ENCODE measurements at places on chromosomes 5 and 9.

GRCh38 chr9:120925535-120926396, 830 bp downstream of the TRAF1 start:
- DNase-seq = no peak

DNA sequence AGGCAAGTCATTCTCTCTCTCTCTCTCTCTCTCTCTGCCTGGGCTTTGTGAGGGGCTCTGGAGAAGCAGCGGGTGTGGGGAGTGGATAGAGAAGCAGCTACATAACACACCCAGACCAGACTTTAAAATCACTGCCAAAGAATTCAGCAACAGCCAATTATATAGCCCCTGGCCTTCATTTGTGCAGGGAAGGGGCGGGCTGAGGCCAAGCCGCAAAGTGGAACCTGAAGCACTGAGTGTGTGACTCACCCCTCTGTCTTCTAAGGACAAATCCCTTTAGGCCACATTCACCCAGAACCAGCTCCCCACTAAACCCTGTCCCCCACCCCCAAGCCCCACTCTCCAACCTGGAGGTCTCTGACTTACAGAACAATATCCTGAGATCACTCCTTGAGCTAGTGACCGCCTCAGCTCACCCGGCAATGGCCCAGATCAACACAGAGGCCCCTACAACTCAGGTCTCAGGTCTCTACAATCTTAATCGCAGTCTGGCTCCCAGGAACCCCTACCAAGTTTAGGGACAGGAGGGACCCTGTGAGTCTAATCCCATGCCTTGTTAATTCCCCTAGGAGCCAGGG, 6.0 kb downstream of the B4GALT1 start:
- DNase-seq = peak; percentile 67

GRCh38 chr9:129814432-129815223, 9.3 kb downstream of the TOR1A start:
- DNase-seq = no peak

DNA sequence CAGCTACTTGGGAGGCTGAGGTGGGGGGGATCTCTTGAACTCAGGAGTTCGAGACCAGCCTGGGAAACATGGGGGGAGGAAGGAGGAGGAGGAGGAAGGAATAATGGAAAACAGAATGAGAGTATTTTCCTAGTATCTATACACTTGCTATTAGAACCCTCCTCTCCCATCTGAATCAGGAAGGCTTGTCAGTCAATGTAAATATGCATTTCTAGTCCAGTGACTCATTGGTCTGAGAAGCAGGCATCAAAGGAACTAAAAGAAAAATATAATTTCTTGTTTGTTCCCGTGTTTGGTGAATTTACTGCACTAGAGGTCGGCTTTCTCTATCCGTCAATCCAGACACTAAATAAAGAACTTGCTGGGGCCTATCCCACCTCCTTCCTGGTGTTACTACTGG, 88.6 kb downstream of the AGTPBP1 start:
- no peak for DNase-seq

- no peak for DNase-seq
Measured at GRCh38 chr9:97840521-97840920, 12.5 kb upstream of the FOXE1 start.

GRCh38 chr5:143721925-143722324, 90.0 kb upstream of the HMHB1 start:
- DNase-seq = no peak

DNA sequence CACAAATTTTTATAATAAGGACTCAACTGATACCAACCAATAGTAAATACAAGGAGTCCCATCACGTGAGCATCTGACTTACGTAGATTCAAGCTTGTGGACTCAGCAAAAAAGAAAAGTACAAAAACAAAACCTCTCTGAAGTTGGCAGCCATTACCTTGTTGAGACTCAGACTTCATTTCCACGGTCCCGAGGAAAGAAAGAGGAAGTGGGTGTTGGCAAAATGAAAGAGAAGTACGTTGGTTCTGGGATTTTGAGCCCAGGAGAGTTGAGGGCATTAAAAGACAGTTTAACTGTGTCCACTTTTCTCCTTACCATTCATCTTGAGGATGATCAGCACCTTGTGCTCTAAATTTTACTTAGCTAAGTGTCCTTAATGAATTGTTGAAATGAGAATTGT, 26.7 kb downstream of the NCBP1 start:
- no peak for DNase-seq

DNA sequence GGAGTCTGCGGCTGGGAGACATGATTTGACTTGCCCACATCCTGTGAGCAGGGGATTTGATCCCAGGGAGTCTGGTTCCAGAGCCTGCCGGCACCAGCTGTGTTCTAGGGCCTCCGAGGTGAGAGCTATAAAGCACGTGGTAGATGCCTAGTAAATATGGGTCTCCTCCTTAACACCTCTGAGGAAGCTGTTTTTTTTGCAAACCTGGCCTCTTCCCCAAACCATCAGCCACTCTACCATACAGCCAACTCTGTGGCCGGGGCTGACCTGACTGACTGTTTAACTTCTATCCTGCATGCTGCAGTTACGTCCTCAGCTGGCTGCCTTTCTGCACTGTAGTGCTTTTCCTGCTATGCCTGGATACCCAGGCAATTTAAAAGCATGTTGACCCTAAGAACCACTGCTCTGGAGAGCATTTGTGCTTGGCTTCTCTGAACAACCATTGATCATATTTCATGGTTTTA, 220.5 kb downstream of the SLIT3 start:
- no peak for DNase-seq

DNA sequence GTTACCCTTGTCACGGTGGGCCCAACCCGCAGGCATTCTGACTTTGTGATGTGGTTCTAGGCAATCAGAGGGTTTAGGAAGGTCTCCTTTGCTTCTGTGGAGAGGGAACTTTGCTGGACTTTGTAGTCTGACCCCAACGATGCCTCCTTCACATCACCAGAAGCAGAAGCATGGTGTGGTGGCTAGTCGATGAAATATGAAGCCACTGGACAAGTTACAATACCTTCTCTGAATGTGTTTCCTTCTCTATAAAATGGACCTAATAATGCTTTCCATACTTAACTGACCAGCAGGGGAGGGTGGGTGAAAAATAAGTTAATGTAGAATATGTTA, 607 bp downstream of the SPEF2 start:
- no peak for DNase-seq

- no peak for DNase-seq
Measured at GRCh38 chr5:66718374-66719002, 122.3 kb downstream of the MAST4 start.

- DNase-seq = no peak
Measured at GRCh38 chr5:67799732-67800234, 415.8 kb upstream of the PIK3R1 start.

GRCh38 chr9:121537283-121537682, 37.6 kb upstream of the GGTA1 start:
- no peak for DNase-seq

GRCh38 chr5:7576023-7576715, 180.2 kb downstream of the ADCY2 start:
- no peak for DNase-seq

DNA sequence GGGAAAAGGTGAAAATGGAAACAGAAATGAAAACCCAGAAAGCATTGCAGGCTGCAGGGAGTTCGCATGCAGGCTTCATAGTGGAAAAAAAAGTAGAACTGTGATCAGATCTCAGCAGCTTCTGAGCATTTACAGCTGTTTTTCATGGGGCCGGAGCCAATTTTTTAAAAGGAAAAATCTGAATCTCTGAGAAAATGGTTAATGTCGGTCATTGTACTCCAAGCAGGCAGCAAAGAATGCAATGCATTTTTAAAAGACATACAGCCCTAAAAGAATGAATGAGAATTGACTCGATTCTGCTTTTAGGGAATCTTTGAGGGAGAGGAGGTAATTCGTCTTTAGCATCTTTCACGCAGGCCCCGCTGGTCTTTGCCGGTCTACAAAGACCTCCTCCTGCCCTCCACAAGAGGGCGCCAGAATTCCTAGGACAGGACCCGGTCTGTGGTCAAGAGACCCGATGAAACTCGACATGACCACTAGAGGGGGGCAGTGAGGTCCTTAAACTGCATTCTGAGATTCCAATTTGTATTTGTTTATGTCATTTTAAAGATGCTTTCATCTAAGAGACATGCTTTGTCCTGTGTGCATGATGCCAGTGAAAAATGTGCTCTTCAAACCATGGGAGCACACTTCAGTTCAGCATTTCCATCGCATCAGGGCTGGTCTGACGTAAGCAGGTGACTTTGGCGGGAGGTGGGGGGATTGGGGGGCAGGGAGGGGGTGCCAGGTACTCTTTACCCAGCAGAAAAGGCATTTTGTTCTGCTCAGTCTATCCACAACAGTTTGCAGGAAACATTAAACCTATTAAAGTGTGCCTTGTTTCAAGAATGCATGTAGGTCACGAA, 43.7 kb upstream of the TMEM252 start:
- peak; percentile 61 for DNase-seq

GRCh38 chr9:134406366-134407120, 80.3 kb downstream of the RXRA start:
- no peak for DNase-seq

GRCh38 chr9:108182950-108183381, 672.8 kb downstream of the ACTL7B start:
- no peak for DNase-seq

DNA sequence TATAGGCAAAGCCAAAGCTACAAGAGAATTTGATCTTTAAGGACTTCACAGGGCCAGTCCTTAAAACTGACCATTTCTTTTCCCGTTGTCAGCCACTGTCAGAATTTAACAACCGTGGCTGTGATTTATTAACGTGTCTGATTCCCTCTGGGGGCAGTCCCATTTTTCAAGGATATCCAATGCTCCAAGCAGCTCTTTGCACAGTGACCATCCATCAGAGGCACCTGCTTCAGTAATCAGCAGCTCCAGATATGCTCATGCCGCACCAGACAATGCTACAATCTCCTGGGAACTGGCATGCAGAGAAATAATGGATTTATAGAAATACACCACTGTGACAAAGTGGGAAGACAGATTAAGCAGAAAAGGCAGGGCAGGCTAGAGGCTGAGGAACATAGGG, 163.3 kb upstream of the PPP1R2B start:
- DNase-seq = no peak

DNA sequence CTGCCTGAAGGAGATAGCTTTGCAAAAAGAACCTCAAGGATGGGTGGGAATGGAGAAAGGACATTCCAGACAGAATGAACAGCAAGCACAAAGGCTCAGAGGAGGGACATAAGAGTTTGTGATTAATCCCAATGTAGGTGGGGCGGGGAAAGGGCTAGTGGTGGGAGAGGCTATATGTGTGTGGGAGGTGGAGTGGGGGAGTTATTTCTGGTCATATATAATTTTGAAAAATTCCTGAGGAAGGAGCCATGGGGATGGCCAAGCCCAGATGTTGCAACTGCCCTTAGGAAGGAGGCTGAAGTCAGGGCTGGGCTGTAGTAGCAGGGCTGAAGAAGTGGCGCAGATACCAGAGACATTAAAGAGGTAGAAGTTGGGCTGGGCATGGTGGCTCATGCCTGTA, 13.4 kb upstream of the CCL27 start:
- no peak for DNase-seq

GRCh38 chr9:22158927-22159346, 149.8 kb upstream of the CDKN2B start:
- no peak for DNase-seq

DNA sequence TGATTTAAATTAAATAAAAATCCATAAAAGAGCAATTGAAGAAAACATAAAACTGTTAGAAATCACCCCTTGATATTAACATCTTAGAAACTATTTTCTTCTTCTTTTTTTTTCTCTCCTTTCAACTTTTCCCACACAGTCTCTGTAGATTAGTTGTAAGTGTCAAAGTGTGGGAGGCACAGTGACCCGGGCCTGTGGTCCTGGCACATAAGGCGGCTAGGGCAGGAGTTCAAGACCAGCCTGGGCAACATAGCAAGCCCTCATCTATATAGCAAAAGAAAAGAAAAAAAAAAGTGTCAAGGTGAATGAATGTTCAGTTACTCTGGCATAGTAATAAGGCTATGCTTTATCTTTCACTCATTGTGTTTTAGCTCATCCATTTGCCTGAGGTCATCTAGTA, 14.2 kb downstream of the RORB start:
- no peak for DNase-seq

GRCh38 chr5:50958852-50959457, 292.5 kb downstream of the PARP8 start:
- no peak for DNase-seq

DNA sequence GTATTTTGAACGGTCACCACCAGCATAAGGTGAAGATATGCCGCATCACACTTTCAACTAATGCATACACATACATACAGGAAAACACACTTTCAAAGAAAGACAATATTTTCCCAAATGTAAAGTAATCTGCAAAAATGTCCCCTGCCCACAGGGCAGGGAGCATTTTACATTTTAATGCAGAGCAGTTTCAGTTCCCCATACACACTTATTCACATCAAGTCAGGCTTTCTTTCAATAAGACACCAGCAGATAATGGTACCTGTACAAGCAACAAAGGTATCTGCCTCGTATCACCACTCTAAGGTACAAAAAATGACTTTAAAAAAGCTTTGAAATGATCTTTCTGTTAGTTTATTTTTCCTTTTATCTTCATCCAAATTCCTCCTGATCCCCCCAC, 247.1 kb upstream of the CCNG1 start:
- DNase-seq = no peak

DNA sequence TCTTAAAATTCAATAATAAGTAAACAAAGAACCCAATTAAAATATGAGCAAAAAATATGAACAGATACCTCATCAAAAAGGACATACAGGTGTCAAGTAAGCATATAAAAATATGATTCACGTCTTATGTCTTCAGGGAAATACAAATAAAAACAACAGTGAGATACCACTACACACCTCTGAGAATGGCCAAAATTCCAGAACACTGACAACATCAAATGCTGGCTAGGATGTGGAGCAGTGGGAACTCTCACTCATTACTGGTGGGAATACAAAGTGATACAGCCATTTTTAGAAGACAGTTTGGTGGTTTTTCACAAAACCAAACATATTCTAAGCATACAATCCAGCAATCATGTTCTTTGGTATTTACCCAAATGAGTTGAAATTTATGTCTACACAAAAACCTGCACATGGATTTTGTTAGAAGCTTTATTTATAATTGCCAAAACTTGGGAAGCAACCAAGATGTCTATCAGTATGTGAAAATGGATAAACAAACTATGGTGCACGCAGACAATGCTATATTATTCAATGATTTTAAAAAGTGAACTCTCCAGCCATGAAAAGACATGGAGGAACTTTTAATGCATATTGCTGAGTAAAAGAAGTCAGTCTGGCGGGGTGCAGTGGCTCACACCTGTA, 252.3 kb downstream of the NR3C1 start:
- DNase-seq = no peak
